Forelimb muscle (tissue), 1 donor: ENCODE measurements at places on chromosomes 3 and 15. TPM values are rescaled to one million over a fixed set of nuclear protein-coding genes. Genes with fewer than 3 reads are reported as not detected.
A peak's percentile ranks its signal among the peaks of the same experiment; 100 is the strongest.

Gene MAP1A
- 28.3 TPM for polyA plus RNA-seq

Gene CPEB1
- 0.87 TPM for polyA plus RNA-seq

Gene DPPA2
- polyA plus RNA-seq: not detected

Gene FAM81A
- polyA plus RNA-seq: 1.4 TPM

DNA sequence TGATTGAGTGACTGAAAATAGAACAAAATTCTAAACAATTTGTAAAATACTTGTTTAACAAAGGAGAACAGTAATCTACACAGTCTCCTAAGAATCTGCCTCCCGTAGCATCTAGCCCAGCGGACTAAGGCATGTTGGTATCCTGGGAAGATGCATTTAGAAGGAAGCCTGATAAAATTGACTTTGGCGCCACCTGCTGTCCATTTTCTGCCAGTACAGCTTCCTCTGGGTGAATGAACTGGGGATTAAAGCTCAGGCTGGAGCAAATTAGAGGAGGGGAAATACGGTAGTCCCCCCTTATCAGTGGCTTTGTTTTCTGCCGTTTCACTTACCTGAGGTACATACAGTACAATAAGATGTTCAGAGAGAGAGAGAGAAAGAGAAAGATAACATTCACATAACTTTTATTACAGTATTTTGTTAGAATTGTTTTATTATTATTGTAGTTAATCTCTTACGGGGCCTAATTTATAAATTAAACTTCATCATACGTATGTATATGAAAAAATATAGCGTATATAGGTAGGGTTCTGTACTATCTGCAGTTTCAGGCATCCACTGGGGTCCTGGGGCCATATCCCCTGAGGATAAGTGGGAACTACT lies 191.6 kb downstream of the GAP43 start:
- DNase-seq: peak; percentile 29

- DNase-seq: no peak
Observed at GRCh38 chr3:150251187-150252062, 156.7 kb upstream of the TSC22D2 start.

Gene RETNLB
- polyA plus RNA-seq: not detected

DNA sequence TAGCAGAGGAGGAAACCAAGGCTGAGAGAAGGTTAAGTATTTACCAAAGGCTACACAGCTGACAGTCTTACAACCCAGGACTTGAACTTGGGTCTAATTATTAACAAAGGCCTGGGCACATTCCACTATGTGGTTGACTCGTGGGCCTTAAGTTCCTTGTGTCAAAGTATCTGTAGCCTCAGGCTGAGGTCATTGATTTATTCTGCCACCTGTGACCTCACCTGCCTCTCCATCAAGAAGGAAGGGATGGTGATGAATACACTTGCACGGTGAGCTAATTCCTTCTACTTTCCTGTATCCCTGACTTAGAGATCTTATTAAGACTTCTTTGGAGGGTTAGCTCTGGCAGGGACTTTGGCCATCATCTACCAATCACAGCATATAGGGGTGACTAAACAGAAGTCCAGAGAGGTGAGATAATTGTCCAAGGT lies 19.9 kb upstream of the LRRC58 start:
- no peak for DNase-seq

GRCh38 chr15:63473999-63474809 lies 30.2 kb upstream of the USP3 start:
- DNase-seq: no peak

Gene ZNF639
- 37.8 TPM for polyA plus RNA-seq

- no peak for DNase-seq
Observed at GRCh38 chr15:29062179-29062591, 176.4 kb downstream of the APBA2 start.

GRCh38 chr15:58608129-58608590 lies 141.3 kb downstream of the ADAM10 start:
- DNase-seq: no peak

- DNase-seq: no peak
Observed at GRCh38 chr3:6640907-6641306, 220.0 kb upstream of the GRM7 start.

GRCh38 chr3:56711344-56711743 lies 28.3 kb upstream of the TASOR start:
- DNase-seq: no peak

DNA sequence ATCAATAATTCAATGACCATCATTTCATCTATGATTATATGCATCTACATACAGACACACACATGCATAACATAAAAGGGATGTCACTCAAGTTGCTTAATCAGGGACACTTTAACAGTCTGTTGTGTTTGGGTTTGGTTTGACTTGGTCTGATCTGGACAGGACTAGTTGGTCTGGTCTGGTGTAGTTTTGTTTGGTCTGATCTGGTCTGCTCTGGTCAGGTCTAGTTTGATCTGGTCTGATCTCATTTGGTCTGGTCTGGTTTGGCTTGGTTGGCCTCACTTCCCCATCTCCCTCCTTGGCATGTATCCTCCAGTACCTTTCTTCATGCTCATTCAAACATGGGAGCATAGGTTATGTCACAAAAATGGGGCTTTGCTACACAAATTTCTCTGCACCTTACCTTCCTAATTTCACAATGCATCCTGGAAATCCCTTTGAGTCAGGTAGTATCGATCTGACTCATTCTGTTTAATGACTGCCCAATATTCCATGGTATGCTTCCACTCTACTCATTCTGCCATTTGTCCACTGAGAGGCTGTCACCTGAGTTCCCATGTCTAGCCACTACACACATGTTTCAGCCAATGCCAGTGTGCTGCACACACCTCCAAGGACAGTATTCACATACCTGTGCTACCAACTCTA lies 73.0 kb upstream of the TPM1 start:
- no peak for DNase-seq

GRCh38 chr15:37057831-37058230 lies 42.5 kb downstream of the MEIS2 start:
- DNase-seq: no peak

DNA sequence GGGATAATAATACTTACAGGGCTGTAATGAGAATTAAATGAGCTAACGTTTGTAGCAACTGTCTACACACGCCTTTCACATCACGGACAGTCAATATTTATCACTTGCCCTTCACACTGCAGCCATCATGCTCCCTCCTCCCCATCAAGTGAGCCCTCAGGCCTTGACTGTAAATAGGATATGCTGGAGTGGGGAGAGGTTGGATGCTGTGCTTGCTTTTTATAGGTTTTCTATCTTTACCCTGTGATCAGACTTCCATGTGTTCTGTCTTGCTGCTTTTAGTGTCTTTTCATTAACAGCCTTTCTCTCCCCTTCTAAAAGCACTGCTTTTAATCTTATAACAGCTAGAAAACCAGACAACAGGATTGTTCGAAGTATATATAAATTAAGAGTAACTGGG lies 12.8 kb upstream of the MAGEF1 start:
- no peak for DNase-seq

Gene NRG4
- polyA plus RNA-seq: 0.54 TPM

Gene IRAK2
- polyA plus RNA-seq: 0.94 TPM

Gene RARB
- 10.5 TPM for polyA plus RNA-seq

DNA sequence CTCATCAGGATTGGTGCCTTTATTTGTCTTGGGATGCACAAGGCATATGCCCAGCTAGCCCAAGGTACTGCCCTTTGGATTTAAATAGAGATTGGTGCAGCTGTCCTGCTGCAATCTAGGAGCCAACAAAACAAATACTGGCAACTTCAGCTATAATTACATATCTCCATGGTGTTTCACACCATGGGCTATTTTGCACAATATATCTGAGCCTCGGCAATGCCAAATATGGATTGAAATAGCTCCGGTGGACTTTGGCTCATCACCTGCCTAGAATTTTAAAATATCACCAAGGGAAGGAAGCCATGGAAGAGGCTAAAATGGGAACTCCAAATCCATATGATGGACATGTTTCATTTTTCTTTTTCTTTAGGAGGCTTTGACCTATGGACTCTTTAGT lies 367.8 kb upstream of the UMPS start:
- no peak for DNase-seq

GRCh38 chr15:40554161-40554525 lies 10.7 kb downstream of the CCDC32 start:
- DNase-seq: no peak

Gene ZIC1
- 24.8 TPM for polyA plus RNA-seq

- DNase-seq: no peak
Observed at GRCh38 chr3:25096536-25096935, 331.5 kb upstream of the RARB start.

GRCh38 chr15:53203454-53203853 lies 413.3 kb upstream of the ONECUT1 start:
- DNase-seq: no peak

GRCh38 chr3:128151758-128152274 lies 1.5 kb upstream of the EEFSEC start:
- no peak for DNase-seq

Gene SLC24A5
- polyA plus RNA-seq: not detected

Gene NAALADL2
- 5.9 TPM for polyA plus RNA-seq

DNA sequence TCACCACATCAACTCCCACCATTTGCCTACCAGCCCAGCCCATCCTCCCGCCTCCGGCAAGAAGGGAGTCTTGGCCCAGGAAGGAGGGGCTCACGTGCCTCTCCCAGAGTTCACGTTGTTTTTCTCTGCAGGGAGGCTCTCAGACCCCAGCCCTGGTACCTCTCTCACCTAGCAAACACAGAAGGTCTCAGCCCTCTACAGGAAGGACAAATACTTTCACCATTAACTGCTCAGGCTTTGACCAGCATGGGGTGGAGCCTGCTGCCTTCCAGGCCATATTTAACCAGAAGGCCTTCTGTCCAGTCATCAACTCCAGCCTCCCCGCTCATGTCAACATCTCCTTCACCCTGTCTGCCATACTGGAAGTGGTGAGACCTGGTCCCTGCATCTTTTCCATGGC lies 19.0 kb upstream of the HTR3E start:
- no peak for DNase-seq

Gene ACOX2
- 22.2 TPM for polyA plus RNA-seq

DNA sequence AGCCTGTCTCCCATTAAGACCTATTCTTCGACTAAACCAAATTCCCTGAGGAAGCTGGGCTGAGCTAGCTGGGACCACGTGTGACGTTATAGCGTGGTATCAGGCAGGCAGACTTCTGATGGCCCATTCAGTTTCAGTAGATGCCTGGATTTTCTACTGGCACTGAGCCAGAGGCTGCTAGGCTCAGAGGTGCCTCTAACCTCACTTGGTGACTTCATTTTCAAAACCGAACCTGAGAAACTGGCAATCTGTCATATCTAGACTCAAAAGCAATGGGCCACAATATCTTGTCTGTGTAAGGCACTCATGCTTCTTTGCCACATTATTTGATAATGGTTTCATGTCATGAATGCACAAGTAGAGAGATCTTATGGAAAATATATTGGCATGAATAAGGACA lies 352.1 kb upstream of the AZI2 start:
- no peak for DNase-seq

Gene SUCLG2
- polyA plus RNA-seq: 31.6 TPM

DNA sequence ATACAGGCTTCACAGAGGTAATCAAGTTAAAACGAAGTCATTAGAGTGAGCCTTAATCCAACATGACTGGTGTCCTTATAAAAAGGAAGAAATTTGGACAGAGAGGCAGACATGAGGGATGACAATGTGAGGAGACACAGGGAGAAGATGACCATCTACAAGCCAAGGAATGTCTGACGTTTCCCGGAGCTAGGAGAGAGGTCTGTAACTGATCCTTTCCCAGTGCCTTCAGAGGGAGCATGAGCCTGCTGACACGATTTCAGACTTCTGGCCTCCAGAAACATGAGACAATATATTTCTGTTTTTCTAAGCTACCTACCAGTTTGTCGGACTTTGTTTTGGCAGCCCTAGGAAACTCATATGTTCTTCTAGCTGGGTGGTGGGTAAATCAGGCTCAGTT lies 15.1 kb downstream of the TM4SF1 start:
- no peak for DNase-seq

GRCh38 chr15:45150997-45151396 lies 21.2 kb downstream of the DUOX1 start:
- no peak for DNase-seq

Gene ATP13A4
- 0.48 TPM for polyA plus RNA-seq

Gene C3orf85
- not detected for polyA plus RNA-seq
